CD14-positive monocyte (primary cell): ENCODE measurements at places on chromosomes 1 and 21.

- DNase-seq: no peak
- H3K27me3 ChIP-seq: no peaks in the 10 kb centered on the region
- H3K4me3 ChIP-seq: no peak overlapping the region
Observed at GRCh38 chr1:174744886-174745285, 254.9 kb upstream of the CACYBP start.

GRCh38 chr1:175824079-175824478, 80.7 kb upstream of the TNR start:
- no peak for DNase-seq
- H3K27me3 ChIP-seq: no peaks in the 10 kb centered on the region
- no peaks in the 10 kb centered on the region for H3K4me1 ChIP-seq
- H3K4me3 ChIP-seq: no peak overlapping the region
- no peak overlapping the region for H3K27ac ChIP-seq
- H3K36me3 ChIP-seq: no peaks in the 10 kb centered on the region

GRCh38 chr1:153509729-153510354, 25.9 kb downstream of the S100A6 start:
- no peak overlapping the region for H3K27ac ChIP-seq
- no peak overlapping the region for H3K4me3 ChIP-seq
- peak; percentile 43 for DNase-seq
- H3K27me3 ChIP-seq: no peaks in the 10 kb centered on the region
- H3K4me1 ChIP-seq: peaks cover 23% of the 10 kb centered on the region

- H3K27ac ChIP-seq: no peak overlapping the region
- no peaks in the 10 kb centered on the region for H3K27me3 ChIP-seq
- no peaks in the 10 kb centered on the region for H3K36me3 ChIP-seq
Observed at GRCh38 chr21:38478782-38479181, 19.5 kb downstream of the ERG start.

DNA sequence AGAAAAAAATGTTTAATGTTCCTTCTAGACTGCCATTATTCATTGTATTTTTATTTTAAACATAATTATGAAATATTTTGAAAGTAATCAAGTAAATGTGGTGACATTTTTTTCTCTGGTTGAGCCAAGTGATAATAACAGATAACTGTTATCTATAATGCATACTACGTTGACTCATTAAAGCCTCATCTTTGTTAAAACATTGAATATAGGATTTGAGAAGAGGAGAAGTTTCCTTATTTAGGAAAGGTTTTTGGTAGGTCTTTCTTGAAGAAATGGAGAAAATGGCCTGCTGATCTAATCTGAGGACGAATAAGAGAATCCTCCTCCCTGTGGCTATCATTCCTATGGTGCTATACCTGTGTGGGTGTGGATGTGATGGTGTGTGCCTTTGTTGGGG, 89.0 kb downstream of the NFIA start:
- no peaks in the 10 kb centered on the region for H3K36me3 ChIP-seq
- no peak for DNase-seq

DNA sequence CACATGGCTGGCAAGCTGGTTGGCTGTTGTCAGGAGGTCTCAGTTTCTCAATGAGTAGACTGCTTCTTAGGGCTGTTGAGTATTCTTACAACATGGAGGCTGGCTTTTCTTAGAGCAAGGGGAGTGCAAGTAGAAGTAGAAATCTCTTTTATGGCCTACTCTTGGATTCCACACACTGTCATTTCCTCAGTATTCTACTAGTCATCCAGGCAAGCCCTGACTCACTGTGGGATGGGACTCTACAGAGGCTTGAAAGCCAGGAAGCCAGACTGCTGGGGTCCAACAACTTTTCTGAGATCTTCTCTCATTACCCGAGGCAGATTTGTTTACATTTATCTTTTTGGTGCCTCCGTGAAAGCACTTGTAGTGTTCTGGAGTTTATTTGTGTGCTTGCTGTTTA, 196.2 kb upstream of the APP start:
- H3K4me3 ChIP-seq: no peak overlapping the region
- H3K36me3 ChIP-seq: no peaks in the 10 kb centered on the region
- no peak overlapping the region for H3K27ac ChIP-seq
- DNase-seq: no peak
